ENCODE measurements at places on chromosomes 6 and 20.

GRCh38 chr6:30074331-30075093 is 1.1 kb downstream of the RNF39 start:
- DNase-seq = no peak

- no peak for DNase-seq
Observed at GRCh38 chr6:25682324-25682723, 30.3 kb downstream of the SCGN start.

DNA sequence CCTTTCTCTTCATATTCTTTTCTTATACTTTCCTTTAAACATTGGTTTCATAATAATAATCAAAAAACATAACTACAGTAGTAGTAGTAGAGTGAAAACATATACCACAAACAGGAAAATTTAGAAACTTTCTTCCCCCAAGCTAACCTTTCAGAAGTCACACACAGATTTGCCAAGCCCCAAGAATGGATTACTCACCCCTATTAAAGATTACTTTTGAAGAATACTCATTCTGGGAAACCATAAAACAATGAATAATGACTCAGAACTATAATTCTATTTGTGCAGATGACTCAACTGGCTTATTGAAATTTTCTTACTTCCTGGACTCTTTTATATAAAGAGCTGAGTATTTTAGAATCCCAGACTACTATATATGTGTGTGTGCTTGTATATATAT is 119.4 kb upstream of the GJE1 start:
- no peak for DNase-seq

GRCh38 chr6:16964553-16965499 is 137.0 kb upstream of the STMND1 start:
- peak; percentile 62 for DNase-seq

GRCh38 chr20:755941-756340 is 12.4 kb downstream of the SLC52A3 start:
- no peak for DNase-seq

- no peak for DNase-seq
Observed at GRCh38 chr6:142071981-142072380, 60.7 kb upstream of the GJE1 start.

DNA sequence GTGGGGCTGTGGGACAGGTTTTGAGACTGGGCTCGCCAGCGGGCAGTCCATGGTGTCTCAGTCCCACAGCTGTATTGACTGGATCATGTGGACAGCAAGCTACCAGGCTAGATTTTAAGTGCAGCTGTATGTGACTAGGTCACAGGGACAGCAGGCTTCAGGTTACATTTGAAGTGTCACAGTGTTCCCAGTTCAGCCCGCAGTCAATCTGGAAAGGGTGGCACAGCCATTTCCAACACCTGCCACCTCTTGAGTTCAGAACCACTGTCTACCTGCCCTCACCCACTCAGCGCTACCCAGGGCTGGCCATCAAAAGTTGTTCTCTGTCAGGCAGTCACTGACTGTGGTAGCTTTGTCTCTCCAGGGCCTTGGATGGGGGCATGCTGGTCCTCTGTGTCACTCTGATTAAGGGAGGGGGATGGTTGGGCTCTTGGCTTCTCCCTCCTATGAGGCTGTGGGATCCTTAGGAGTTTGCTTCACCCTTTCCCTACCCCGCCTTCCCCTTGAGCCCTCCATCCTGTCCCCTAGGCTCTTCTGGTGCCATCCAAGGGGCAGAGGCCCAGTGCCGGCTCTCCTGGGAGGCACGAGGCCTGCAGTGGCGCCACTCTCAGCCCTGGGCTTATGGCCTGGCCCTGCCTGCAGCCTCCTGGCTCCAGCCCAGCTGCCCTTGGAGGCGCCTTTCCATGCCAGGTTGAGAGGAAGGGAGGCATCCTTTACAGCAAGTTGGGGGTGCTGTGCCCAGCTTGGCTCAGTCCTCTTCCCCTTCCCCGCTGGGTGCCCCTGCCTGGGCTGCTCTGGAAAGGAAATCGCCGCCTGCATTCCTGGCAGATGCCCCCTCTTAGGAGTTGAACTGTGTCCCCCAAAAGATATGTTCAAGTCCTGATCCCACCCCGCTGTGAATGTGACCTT is 44.9 kb downstream of the PNLDC1 start:
- no peak for DNase-seq

GRCh38 chr20:50395251-50395729 is 114.9 kb upstream of the PTPN1 start:
- DNase-seq = no peak

- no peak for DNase-seq
Observed at GRCh38 chr6:140041056-140041455, 666.6 kb upstream of the CITED2 start.

GRCh38 chr20:17624551-17625245 is 54.8 kb downstream of the DSTN start:
- no peak for DNase-seq

DNA sequence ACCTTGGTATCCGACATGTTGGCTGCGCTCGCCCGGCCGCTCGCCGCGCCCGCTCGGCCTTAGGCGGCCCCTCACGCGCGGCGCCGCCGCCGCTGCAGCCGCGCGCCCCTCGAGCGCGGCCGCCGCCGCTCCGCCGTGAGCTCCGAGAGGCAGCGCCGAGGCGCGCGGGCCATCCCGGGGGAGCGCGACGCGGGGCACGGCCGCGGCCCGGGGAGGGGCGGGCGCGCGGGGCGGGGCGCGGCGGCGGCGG is at the start of gene KIF13A:
KIF13A (minus strand) TSS at position 189 of the 250 bp plus-strand sequence; CDS start at position 17, 172 bp downstream.
- no peak for DNase-seq

- DNase-seq = no peak
Observed at GRCh38 chr20:47672886-47673670, 112.2 kb downstream of the SULF2 start.

- peak; percentile 66 for DNase-seq
Observed at GRCh38 chr20:62500237-62500864, 24.6 kb upstream of the GATA5 start.

DNA sequence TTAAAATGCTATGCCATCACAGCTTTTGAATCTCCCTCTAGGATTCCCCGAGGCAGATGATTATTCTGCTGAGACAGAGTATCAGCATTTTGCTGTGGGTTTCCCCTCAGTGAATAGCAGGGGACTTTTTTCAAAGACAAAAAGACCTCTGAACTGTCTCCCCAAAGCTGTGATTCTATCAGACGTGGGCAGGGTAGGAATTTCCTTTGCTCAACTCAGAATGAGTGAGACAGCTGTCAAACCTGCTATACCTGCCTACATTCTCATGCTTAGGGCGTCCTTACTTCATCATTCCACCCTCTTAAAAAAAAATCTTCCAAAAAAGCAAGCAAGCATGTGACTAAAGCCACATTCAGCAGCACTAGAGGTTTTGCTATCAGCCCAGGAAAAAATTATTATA is 147.6 kb upstream of the FAM83B start:
- DNase-seq = no peak

GRCh38 chr20:8116067-8116811 is 15.8 kb upstream of the PLCB1 start:
- no peak for DNase-seq

DNA sequence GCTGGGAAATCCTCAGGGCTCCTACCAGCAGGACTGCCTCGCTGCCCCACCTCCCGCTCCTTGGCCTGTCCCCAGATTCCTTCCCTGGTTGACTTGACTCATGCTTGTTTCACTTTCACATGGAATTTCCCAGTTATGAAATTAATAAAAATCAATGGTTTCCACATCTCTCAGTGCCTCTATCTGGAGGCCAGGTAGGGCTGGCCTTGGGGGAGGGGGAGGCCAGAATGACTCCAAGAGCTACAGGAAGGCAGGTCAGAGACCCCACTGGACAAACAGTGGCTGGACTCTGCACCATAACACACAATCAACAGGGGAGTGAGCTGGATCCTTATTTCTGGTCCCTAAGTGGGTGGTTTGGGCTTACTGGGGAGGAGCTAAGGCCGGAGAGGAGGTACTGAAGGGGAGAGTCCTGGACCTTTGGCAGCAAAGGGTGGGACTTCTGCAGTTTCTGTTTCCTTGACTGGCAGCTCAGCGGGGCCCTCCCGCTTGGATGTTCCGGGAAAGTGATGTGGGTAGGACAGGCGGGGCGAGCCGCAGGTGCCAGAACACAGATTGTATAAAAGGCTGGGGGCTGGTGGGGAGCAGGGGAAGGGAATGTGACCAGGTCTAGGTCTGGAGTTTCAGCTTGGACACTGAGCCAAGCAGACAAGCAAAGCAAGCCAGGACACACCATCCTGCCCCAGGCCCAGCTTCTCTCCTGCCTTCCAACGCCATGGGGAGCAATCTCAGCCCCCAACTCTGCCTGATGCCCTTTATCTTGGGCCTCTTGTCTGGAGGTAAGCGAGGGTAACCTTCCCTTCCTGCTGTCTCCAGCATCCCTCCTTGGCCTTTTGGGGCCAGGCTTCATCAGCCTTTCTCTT is at the start of gene CFB:
CFB (plus strand) TSS at position 589 of the 863 bp plus-strand sequence; CDS start at position 716, 127 bp downstream.
- no peak for DNase-seq

DNA sequence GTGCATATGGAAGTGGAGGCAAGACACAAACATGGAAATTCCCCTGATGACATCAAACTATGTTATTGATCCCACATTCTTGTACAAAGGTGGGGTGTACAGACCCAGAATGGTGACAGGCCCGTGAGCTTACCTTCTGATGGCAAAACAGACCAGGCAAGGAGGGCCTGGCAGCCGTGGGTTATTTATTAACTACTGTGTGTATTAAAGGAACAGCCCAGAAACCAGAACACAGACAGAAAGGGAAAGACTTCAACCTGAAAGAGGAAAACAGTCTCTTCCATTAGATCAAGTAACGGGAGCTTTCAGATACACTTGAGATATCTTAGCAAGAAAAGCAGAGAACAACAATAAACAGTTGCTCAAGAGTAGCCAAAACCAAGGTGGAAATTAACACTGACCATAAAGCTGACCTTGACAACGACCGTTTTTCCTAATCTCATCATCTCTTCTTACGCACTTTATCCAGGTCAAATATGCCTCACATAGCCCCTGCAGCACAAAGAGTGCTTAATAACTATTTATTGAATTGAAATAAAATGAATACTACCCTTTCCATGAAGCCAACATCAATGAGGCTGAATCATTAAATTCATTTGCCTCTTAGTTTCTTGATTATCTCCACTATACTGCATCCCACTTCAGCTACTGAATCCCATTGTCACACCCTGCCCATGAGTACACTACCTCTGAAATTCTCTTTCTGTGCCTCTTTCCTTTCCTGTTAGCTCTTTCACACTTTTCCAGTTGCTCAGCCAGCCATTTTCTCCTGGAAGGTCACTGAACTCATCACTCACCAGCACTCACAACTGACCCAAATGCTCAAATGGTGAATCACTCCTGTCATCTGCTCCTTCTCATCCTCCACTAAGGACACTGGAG is 67.4 kb downstream of the MOXD1 start:
- DNase-seq = no peak

DNA sequence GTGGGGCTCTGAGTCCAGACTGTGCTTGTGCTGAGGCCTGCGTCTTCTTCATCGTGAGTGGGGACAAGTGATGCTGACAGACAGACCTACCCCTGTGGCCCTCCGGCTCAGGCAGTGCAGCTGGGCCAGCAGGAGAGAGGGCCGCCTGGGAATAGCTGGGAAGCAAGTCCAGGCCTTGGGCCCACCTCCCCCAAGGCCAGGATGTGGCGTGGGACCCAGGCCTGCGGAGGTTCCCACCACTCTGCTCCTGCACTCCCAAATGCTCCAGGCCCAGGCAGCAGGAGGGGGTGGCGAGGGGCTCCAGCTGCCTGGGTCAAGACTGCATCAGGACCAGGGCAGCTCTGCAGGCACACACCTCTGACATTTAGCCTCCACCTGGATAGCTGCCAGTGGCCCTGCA is 38.3 kb downstream of the DAAM2 start:
- DNase-seq = no peak

- DNase-seq = no peak
Observed at GRCh38 chr6:147974376-147974775, 368.3 kb upstream of the SASH1 start.

GRCh38 chr6:53458105-53458866 is 86.6 kb downstream of the GCLC start:
- DNase-seq = no peak

DNA sequence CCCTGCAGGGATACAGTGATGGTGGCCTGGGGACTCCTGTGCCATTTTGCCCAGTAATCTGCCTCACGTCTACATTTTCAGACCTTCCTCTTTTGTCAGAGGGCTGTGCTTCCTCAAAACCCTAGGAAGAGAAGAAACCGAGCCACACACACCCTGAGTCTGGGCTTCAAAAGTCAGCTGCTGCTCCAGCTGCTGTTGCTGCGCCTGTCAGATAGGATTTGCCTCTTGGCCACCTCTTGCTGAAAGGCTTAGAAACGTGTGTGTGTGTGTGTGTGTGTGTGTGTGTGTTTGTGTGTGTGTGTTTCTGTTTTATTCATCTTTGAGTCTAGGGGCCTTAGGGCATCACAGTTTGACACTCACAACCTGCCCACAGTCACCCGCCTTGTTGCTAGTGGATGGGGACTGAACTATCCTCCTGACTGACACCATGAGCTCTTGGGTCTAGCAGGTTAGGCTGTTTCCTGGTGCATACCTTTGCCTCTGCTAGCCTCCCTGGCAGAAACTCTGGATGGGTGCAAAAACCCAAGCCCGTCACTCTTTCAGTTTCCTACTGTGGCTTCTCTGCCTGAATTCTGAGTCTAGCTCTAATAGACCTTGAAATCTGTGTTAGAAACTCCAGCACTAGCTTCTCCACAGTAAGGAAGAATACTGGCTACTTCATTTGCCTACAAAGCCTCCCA is 94.9 kb upstream of the CEP85L start:
- no peak for DNase-seq

- peak; percentile 63 for DNase-seq
Observed at GRCh38 chr20:63738687-63739129, 868 bp upstream of the SLC2A4RG start.

DNA sequence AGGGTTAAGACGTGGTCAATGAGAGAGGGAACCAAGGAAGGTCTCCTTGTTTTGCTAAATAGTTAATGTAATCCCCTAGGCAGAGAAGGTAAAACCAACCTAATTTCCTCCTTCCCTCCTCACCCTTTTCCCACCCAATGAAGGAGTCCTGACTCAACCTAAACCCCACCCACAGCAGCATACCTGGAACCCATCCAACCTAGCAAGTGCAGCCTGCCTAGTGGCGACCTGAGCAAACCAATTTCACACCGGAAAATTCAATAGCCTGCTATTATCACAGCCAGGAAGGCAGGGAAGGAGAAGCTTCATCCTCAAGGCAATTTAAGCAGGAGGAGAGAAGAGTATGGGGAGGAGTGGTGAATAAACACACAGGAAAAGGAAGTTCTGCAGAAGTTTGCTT is 46.9 kb downstream of the OSTM1 start:
- no peak for DNase-seq

DNA sequence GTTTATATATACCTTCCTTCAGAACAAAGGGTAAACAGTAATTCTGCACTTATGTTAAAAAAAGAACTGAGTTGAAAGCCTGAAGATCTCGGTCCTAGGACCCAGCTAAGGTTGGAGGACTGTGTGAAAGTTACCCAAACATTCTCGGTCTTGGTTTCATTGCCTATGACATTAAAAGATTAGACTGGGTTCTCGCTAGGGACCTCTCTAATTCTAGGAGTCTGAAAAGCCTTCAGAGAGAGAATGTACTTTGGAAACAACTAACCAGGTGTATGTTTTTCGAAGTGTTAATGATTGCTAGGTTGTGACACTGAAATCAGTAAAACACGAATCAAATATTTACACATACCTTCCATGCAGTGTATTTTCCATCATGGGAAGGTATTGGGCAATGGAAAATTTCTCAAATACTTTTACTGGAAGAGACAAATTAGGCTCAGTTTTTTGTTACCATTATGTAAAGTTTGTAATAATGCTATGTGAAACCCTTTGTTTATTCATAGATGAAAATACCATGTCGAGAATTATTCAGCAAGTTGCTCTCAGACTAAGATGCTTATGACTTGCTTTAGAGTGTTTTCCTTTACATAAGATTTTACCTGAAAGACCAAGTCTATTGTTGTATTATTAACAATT is 113.7 kb upstream of the LOC128125822 start:
- no peak for DNase-seq

GRCh38 chr6:139955366-139956155 is 581.1 kb upstream of the CITED2 start:
- DNase-seq = no peak
